HuH-7 (cell line): ENCODE measurements at places on chromosomes 11 and 22.

- DNase-seq = no peak
Measured at GRCh38 chr11:75280770-75281468, 40.3 kb downstream of the TPBGL start.

DNA sequence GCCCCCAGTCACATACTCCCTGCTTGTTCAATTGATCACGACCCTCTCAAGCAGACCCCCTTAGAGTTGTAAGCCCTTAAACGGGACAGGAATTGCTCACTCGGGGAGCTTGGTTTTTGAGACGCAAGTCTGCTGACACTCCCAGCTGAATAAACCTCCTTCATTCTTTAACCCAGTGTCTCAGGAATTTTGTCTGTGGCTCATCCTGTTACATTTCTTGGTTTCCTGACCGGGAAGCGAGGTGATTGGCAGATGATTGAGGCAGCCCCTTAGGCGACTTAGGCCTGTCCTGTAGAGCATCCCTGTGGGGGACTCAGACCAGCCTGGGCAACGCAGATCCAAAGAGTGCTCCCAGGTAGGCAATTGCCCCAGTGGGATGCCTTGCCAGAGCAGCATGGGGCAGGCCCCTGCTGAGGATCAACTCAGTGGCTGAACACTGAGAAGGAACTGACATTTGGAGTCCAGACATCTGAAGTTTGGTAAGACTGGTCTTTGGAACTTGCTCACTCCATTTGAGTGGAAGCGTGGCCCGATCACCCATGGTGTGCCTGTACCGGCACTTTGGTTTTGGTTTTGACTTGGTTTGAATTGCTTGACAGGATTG is 51.5 kb downstream of the NEU3 start:
- no peak for DNase-seq

DNA sequence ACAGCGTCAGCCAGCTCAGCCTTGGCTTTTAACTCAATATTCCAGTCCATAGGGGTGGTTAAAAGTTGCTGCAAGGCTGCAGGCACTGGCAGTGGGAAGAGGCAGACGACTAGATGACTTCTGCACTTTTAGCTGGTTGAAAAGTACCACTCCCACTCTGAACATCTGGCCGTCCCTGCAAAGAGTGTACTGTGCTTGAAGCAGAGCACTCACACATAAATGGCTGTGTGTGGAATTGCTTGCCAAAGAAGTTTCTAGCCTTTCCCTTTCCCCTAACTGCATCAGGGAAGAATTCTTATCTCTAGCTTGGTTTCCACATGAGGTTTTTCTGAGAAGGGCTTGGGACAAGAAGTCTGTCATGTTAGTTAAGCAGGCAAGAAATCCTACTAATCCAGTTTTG is 5.1 kb upstream of the PHLDB1 start:
- DNase-seq = no peak

DNA sequence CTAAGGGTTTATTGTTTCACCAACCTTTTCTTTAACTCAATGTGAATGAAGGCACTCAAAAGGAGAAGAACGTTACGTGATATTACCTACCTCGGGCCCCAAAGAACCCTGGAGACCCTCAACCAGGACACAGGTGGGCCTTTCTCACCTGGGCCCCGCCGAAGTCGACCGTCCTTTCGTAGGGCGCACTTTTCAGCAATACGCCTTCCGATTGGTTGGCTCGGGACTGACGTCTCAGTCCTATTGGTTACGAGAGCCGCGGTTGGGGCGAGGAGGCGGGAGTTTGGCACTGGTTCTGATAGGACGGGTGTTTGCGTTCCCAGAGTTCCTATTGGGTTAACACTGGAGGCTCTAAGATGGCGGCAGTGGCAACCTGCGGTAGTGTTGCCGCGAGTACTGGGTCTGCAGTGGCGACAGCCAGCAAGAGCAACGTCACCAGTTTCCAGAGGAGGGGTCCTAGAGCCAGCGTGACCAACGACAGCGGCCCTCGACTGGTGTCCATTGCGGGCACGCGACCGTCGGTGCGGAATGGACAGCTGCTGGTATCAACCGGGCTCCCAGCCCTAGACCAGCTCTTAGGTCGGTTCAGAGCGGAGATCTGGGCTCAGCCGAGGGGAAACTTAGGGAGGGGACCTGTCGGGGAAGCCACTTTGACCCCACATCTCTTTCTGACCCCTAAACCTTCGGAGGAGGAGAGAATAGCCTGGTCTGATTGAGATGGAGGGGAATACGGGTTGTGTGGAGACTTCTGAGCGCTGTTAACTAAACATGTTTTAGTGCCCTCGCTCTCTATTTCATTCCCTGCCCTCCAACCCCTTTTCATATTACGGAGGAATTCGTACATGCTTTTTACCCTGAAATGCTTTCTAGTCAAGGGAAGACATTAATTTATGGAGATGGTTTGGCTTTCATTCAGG is at the start of the genes ELP4 and IMMP1L:
TSS of gene ELP4 (plus strand) at position 339 of the 917 bp plus-strand sequence. CDS start at position 357, 18 bp downstream.
TSS of gene IMMP1L (minus strand) at position 194 of the 917 bp plus-strand sequence. CDS start 46,346 bp downstream, outside the sequence.
- peak; percentile 98 for DNase-seq

GRCh38 chr22:45102896-45103420 is 60.8 kb upstream of the NUP50 start:
- DNase-seq = no peak

GRCh38 chr11:128908391-128909246 is 17.5 kb downstream of the KCNJ5 start:
- no peak for DNase-seq

- DNase-seq = no peak
Measured at GRCh38 chr11:18890615-18891014, 48.6 kb downstream of the MRGPRX1 start.

DNA sequence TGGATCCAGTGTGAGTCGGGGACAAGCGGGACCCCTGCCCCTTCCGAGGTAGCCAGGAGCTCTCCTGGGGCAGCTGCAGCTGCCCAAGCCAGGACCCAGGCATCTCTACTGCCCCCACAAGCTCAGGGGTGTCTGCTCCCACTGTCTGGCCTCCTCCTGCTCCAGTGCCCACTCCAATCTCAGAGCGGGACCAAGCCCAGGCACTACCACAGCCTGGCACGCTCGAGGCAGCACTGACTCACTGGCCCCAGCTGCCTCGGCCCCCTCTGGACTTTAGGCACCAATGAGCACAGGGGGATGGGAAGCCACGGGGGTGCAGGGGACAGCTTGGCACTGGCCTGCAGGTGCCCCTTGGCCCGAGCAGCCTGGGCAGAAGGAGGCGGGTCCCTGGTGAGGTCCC is 8.2 kb downstream of the IL2RB start:
- no peak for DNase-seq

DNA sequence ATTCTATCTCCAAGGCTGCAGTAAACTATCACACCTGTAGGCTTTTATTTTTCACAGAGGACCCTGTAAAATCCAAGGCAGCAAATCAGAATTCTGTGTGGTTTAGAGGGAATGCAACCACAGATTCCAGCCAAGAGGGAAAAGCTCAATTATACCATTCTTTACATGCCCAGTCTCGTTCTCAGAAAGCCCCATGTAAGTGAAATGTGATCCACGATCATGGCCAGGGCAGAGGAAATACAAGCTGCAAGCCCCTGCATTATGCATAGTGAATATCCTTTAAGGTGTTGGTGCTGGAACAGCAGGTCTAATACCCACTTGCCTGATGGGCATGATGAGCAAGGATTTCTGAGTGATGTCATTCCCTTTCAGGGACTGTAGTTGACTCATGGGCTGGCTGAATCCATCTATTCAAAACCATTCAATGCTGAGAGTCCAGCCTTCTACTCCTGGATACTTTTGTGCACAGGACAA is 198.7 kb upstream of the MTMR2 start:
- no peak for DNase-seq

DNA sequence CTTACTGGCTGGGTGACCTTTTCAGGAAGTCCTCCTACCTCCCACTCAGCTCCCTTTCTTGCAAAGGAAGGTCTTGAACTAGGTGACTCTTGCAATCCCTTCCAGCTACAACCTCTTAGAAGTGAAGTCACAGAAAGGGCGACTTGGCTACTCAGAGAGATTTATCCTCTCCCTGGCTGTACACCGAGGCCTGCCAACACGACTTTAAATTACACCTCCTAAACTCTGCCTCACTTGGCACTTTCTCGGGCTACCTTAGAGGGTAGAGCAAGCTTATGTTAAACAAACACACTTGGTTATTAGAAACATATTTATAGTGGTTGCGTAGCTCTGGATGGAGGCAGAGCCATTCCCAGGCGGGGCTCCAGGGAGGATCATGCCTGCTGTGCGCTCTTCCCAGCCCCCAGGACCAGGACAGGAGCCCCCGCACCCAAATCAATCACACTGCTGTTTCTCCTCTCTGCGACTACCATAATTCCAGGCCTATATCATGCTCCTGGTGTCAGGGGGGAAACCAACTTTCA is 358.4 kb downstream of the BUD13 start:
- DNase-seq = no peak

GRCh38 chr22:43014869-43015676 is at the start of gene PACSIN2:
Gene PACSIN2, minus strand, starts transcription at chr22:43015149. Its CDS starts 103,069 bp downstream, at chr22:42912080.
- DNase-seq = peak; percentile 97

- peak; percentile 42 for DNase-seq
Measured at GRCh38 chr22:29813563-29813962, 24.5 kb downstream of the ASCC2 start.

DNA sequence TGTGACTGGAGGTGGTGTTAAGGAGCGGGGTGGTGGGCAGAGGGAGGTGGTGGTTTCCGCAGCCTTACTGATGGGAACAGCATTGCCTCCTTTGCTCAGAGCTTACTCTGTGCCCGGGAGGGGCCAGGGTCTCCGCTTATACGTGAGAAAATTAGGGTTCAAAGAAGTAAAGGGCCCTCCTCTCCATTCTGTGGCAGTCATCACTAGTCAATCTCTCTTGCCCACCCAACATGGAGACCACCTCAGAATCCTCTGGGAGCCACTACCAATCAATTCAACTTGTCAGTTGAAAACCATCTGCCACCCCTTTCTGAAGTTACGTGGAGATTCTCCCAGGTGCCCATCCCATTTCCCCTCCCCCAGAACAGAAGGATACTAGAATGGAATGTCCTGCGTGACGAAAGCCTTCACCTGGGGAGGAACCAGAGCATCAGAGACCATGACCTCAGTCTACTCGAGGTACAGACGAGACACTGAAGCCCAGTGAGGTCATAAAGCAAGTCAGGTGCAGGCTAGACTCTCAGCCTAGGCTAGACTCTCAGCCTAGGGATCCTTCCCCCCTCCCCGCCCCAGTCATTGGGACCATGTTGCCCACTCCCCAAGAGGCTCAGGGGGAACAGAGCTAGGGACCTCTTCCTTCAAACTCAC is 2.0 kb downstream of the SELENOM start:
- DNase-seq = no peak

DNA sequence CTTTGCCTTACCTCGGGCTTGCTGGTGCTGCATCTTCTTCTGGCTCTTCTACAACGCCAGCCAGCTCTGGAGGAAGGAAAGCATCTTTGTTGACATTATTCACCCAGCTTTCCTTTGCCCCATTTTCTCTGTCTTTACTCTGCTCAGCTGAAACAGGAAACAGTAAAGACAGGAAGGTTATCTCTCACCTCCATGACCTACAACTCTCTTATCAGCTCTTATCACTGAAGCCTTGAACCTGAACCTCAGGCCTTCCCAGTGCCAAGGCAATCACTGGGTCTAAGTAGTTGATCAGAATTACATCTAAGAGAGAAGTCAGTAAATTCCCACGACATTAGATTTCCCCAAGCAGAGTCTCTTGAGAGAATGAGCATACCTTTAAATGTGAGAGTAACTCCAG is 59.6 kb upstream of the CCDC89 start:
- DNase-seq = no peak

- DNase-seq = no peak
Measured at GRCh38 chr11:10911907-10912306, 54.1 kb upstream of the ZBED5 start.

DNA sequence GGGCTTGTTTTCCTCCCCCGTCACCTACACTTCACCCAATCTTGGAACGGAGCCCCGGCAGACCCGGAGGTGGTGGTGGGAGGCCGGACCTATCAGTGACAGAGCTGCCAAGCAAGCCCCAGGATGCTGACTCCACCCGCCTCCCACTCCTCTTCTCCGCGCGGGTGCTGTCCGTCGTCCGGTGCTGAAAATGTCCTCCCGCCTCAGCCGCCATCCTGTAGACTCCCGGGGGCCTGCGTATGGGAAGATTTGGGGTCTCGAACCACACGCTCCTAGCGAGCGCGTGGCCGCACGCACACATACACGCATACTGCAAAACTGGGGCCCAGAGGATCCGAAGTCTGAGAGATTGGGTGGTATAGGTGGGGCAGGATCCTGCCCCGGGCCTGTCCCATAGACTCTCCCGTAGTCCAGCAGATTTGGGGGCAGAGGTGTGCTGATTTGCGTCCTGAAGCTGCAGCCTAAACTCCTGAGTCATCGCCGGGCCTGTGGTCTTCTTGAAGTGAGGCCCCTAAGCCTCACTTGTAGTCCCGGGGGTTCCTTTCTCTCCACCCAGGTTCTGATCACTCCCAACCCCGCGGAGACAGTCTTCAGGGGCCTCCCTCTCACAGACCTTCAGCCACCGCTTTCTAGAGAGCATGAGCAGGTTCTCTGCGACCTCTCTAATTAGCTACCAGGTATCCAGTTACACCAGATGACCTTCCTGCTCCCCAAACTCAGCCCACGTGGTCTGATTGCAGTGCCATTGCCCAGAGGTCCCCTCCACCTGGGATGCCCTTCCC is 796 bp upstream of the YIF1A start:
- DNase-seq = peak; percentile 100

GRCh38 chr11:69291459-69292110 is 2.4 kb upstream of the MYEOV start:
- DNase-seq = no peak

- no peak for DNase-seq
Measured at GRCh38 chr11:64900263-64900678, 16.7 kb downstream of the ATG2A start.

GRCh38 chr11:33394431-33395109 is 137.4 kb downstream of the HIPK3 start:
- DNase-seq = no peak

- no peak for DNase-seq
Measured at GRCh38 chr11:134878785-134879184, 466.7 kb upstream of the B3GAT1 start.

- DNase-seq = no peak
Measured at GRCh38 chr11:87304412-87304811, 266.7 kb downstream of the TMEM135 start.

DNA sequence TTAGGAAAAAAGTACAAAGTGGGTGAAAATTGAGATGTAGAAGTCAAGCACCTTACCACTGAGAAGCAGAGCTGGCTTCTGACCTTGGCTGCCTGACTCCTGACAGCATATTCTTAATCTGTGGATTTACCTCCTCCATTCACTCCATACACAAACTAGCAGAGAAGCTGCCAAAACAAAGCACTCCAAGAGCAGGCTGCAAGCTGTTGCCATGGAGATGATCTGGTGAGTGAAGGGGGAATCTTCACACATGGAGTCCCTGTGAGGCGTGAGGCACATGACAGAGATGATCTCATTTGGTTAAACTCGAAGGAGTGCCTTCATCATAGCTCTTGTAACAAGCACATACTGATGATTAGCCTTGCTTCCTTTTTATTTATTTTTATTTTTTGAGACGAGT is 16.1 kb downstream of the COMMD9 start:
- no peak for DNase-seq

GRCh38 chr11:124600621-124601320 is 10.5 kb upstream of the PANX3 start:
- no peak for DNase-seq

- no peak for DNase-seq
Measured at GRCh38 chr11:106461148-106461691, 383.8 kb downstream of the AASDHPPT start.
